Left cardiac atrium (tissue), 4 donors: ENCODE measurements at places on chromosomes 6 and 20.

DNA sequence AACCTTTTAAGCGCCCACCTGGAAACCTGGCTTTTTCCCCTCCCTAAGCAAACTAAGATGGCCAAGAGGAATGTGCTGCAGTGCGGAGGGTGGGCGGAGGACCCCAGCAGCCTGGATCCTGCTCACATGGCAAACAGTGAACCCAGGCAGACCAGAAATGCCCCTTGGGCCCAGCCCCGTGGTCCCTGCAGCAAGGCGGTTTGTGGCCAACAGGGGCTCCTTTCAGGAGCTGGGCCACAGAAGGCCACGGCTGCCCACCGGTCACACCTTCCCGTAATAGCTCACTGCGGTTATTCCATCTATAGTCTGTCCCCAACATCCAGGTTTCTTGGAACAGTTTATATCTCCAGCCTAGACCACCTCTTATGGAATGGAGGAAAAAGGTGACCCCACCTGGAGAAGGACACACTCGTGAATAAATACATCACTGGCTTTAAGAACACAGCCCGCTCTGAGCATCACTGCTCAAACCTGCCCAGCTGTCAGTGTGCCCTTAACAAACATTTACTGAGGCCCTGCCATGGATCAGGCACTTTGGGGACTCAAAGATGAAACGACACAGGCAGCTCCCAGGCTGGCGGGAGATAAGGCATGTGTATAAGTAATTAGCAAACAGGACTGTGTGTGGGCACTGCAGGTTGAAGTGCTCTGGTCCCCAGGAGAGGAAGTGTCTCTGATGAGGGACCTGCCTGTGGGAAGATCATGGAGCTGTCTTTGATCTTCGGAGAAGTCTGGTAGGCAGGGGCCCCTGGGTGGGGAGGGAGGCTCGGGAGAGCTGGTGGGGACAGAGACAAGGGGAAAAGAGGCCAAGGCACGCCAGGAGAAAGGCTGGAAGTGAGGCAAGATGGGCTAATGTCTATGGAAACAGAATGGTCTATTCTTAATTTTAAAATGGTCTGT, 3.2 kb upstream of the TUBB1 start:
- no peak for DNase-seq

GRCh38 chr6:75693534-75693933, 55.5 kb upstream of the MYO6 start:
- DNase-seq: no peak

- DNase-seq: peak; percentile 23
These were observed 290.0 kb downstream of the HAO1 start for GRCh38 chr20:7650086-7650879.

DNA sequence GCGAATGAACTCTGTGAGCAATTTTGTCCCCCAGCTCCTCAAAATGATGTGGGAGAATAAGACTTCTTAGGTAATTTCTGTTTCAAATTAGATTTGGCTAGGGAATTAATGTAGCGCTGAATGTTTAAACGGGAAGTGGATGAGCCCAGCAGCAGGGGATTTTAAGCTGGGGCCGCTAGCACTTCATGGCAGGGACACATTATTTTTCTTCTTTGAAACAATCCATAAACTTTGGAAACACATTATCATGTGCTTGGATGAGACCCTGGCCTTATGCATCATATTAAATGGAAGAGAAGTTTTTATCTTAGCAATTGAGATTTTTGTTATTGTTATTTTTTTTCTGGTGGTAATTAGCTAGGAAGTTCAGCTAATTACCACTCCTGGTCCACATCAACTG, 74.2 kb upstream of the FUCA2 start:
- DNase-seq: no peak

DNA sequence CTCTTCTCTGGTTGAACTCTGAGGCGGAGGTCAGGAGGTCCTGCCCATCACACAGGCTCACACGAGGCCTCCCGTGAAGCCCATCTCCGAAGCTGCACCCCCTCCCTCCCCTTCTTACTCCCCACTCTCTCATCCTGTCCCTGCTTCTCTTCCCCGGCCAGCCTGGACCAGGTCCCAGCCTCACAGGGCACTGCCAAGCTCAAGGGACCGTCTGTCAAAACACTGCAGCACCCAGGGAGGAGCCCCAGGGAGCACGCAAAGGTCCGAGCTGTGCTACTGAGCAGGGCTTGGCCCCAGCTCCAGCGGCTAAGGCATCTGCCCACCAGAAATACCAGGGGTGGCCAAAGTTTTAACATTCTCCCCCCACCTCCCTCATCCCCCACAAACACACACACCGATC, 70.0 kb downstream of the PSMG4 start:
- DNase-seq: no peak

GRCh38 chr6:4313044-4313686, 177.8 kb upstream of the ECI2 start:
- DNase-seq: peak; percentile 61
